ENCODE measurements at places on chromosomes 11 and 22.

- no peaks in the 10 kb centered on the region for H3K27me3 ChIP-seq
- no peak overlapping the region for H3K27ac ChIP-seq
- H3K4me3 ChIP-seq: no peak overlapping the region
- H3K36me3 ChIP-seq: no peaks in the 10 kb centered on the region
Measured at GRCh38 chr11:19519912-19520641, 192.6 kb upstream of the NAV2 start.

DNA sequence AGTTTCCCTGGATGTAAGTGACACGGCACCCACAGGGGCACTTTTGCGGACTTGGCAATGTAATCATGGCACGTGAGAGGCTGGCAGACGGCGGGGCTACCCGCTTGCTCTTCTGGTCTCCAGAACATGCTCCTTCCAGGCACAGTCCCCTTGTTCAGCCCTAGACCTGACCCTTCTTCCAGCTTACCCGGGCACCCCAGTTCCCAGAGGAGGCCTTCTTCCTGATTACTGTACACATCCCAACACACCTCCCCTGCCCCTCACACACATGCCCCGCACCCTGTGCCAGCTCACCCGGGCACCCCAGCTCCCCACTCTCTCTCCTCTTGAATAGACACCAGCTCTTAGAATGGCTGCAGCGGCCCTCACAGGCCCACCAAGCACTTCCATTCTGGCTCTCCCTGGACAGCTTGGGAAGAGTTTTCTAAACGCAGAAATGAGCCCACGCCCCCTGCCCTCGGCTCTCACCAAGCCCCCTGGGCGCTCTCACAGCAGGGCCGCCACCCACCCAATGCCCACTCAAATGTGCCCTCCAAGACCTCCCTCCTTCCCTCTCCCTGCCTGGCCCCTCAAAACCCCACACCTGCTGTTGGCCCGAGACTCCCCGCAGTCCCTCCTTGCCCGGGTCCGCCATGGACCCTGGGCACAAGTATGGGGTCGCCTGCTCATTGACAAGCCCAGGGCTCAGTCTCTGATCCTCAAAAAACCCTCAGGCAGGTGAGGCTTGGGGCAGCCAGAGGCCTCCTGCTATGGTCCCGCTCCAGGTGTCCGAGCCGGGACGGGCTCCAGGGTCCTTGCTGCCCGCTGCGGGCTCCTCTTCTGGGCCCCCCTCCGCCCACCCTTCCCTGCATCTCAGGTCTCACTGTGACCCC is 88.5 kb downstream of the WNT7B start:
- H3K4me1 ChIP-seq: no peaks in the 10 kb centered on the region
- no peak for DNase-seq
- H3K27ac ChIP-seq: no peak overlapping the region

DNA sequence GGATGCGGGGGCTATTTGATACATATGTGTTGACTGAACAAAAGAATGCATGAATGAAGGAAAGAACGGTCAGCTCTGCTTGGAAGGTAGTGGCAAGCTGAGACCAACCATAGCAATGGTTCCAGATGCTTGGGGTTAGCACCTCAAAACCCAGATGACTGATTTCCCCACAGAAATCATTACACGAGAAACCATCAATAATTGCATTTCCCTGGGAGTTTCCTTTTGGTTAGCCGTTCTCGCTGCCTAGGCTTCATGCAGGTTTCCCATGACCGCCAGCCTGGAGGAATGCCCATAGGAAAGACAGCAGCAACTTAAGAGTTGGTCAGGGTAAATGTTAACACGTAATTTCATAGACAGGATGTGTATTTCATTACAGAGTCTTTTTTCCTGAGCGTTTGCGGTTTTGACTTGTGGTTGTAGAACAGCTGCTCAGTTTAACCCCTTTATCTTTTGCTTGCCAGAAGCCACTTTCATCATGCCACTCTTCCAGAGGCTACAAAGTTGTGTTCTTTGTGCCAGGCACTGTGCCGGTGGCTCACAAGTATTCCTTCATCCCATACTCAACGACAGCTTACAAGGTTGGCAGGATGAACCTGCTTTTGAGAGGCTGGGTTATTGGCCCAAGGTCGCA is 2.8 kb downstream of the IL17RA start:
- no peaks in the 10 kb centered on the region for H3K36me3 ChIP-seq
- H3K27me3 ChIP-seq: peaks cover 32% of the 10 kb centered on the region
- H3K4me3 ChIP-seq: no peak overlapping the region
- peaks cover 5% of the 10 kb centered on the region for H3K4me1 ChIP-seq

DNA sequence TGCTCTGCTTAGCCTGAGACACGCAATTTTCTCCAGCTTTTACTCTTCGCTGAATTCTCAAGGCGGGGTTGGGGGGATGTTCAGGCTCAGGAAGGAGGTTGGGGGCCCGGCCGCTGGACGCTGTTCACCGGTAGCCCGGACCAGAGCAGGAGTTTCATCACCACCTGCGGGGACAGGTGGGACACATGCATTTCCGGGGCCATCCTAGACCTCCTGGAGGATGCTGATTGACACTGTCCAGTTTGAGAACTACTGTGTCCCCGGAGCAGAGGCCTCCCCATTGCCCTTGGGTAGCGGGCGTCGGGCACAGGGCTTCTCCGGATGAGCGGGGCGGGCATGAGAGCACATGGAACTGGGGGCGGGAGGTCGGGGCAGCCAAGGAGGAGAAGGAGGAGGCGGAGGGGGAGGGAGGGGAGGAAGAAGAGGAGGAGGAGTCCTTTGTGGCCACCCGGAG is 144.0 kb upstream of the GRK3 start:
- peaks cover 22% of the 10 kb centered on the region for H3K27me3 ChIP-seq
- no peak for DNase-seq
- H3K36me3 ChIP-seq: no peaks in the 10 kb centered on the region
